KG1 (cell line): ENCODE measurements at places on chromosomes 6 and 20.

DNA sequence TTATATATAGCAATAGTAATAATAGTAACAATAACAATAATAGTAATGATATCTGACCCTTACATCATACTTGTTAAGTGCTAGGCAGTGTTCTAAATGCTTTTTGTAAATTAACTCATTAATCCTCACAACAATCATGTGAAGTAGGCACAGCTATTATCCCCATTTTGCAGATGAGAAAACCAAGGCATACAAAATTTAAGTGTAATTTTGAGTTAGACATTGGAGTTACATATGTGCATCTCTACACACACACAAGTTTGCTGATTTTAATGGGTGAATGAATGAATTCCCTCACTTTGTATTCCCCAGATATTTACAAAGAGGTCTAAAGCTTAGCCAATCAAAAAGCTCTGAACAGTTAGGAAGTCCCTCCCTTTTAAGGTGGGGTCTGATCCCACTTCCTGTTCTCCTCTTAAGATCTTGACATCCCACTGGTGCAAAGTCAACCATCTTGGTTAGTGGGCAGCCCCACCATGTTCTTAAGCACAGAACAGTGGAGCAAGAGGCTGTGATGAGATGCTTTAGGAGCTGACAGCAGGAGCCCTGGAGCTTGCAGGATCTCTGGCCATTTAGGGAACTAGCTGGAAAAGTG, 85.3 kb upstream of the FOXP4 start:
- DNase-seq: no peak

GRCh38 chr6:15143086-15143485, 102.8 kb upstream of the JARID2 start:
- no peak for DNase-seq

GRCh38 chr20:54255157-54255556, 47.3 kb downstream of the PFDN4 start:
- no peak for DNase-seq

DNA sequence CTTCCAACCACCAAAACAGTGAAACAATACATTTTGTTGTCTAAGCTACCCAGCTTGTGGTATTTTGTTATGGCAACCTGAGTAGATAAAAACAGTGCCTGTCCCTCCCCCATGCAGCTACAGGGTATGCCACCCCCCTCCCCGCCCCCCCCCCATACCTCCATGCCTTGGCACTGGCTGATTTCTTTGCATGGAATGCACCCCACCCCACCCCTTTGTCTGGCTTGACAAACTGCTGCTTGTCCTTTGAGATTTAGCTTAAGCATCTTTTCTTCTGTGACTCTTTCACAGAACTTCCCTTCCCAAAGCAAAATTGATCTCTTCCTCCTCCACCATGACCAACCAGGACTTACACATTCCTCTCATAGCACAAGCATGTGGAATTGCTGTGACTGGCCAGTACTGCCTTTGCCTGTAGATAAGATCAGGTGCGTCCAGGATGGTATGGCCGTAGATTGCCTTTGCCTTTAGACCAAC, 64.6 kb upstream of the ADGRF1 start:
- DNase-seq: no peak

DNA sequence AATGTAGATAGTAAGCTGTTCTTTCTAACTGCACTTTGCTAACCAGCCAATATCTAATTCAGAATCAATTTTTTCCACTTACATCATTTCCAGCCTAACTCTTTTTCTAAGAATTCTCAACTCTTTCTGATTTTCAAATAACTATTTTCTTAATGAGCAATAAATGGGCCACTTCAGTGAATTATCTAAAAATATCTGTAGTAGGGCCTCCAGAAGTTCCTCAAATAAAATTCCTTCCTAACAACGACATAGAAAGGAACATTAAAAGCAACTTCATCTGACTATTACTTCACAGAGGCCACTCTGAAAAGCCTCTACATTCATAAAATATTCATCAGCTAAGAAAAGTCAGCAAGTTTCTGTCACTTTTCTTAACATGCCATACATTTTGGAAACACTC, 4.8 kb downstream of the COL12A1 start:
- DNase-seq: no peak

DNA sequence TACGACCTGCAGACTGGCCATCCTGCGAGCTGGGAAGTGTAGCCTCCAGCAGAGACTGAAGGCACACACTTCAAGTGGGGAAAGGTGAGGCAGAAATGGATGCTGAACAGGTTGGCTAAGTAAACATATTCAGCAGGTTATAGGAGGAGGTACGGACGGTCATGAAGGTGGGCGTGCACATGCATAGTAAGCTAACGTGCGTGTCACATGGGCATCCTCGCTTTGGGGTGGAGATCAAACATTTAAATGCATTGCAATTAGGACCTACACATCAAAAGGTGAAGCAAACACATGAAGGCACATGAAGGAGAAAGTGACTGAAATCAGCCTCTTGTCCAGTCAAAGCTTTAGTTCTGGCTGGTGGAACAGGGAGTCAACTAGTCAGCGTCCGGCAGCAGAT, 305.6 kb upstream of the EXOC2 start:
- no peak for DNase-seq

- no peak for DNase-seq
These were observed 27.3 kb downstream of the MANBAL start for GRCh38 chr20:37316775-37317170.

DNA sequence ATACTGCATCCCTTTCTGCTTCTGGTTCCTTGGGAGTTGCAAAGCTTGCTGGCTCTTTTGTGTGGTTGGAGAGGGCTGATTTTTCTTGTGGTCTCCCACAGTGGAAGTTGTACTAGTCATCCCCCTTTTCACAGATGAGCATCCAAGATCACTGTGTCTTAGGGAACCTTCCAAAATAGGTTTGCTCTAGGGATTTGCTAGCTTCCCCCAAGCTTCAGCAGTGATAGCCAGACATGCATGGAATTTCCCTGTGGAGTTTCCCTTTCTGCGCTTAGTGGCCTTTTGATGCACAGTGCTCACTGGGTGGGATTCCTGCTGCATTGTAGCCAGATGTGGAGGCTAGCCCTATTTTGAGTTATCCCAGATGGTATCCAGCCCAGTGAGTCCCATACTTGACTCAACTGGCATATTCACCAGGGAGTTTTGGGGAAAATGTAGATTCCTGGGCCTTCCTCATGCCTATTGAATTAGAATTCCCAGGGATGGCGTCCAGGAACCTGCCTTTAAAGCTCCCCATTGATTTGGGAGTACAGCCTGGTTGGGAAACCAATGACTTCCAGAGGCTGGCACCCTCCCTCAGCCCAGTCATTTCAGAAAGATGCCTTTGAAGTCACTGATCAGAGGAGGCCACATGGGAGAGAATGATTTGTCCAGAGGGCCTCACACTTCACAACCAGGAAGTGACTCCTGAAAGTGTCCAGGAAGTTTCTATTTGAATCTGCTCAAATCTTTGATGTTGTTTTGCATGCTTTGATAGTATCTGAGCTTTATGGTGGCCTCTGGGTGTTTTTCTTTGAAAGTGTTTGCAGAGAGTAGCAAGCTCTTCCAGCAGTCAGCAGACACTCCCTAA, 25.9 kb downstream of the PPARD start:
- DNase-seq: no peak

DNA sequence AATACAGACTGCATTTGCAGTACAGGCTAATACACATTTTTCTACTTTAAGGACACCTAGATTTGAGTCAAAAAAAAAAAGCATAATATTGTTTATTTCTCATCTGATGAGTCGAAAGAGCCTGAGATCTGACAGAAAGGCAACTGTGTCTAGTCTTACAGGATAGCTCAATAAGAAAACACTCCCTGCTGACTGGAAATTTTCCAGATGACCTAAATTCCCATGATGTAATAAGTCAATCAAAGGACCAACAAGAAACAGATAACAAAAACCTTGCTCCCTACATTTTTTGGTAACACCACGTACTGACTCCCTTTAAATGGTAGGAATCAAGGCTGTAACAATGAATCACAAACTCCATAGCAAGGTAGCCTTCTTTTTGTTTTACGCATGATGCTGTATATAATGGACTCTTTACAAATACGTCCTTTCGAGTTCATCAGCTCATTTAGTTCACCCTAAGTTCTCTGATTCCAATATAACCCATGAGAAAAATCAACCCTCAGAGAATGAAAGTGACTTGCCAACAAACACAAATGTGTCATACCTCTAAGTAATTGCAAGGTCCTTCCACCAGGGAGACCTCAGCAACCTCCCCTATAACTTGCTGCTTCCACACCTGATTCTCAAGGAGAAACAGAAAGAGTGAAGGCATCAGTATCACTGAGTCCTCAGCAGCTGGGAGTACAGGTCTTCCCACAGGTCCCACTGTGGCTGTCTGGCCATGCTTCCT, 12.1 kb downstream of the TBX18 start:
- DNase-seq: no peak

DNA sequence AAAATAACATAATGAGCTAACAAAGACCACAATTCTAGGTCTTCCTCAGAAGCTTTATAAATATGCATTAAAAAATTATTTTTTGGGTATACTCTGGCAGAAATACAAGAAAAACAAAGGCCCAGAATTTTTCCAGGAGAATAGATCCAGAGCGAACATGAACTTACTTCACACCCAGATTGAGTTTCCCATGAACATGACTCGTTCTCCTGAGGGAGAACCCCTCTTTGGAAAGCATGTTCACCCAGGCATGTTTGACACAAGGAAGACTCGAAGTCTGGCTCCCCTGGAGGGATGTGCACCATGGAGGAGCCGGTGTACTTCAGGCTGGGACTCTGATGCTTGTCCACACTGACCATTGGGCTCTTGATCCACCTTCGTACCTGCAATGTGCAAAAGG, 56.1 kb downstream of the SGK1 start:
- DNase-seq: no peak

GRCh38 chr6:144876689-144877088, 591.6 kb downstream of the UTRN start:
- no peak for DNase-seq

GRCh38 chr6:38215651-38216311, 396.3 kb downstream of the ZFAND3 start:
- no peak for DNase-seq

DNA sequence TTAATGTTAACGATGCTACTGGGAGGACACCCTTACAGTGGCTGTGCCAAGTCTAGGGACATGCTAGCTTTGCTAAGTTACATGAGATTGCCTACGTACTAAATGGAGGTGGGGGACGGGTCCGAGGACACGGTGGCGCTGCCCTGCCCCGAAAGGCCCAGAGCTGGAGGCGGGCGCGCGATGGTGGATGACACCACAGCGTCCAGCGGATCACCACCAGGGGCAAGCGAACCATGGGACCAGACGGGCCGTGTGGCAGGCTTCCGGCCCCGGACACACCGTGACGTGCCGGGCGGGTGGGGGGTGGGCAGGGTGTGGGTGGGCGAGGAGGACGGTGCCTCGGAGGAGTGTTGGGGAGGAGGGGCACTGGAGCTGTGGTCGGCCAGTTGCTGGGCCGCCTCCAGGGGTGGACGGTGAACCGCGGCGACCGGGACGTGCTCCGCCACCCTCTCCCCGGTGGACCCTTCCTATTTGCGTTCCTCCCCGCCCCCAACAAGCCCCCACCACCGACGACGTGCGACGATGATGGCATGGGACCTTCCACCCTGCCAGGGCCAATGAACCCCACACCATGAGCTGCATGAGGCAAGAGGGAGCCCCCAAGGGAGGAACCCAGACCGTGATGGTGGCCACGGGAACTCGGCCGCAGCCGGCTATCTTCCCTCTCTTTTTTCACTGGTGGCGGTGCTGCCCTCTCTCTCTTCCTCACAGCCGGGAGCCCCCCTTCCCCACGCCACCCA, 773.3 kb upstream of the DEFB115 start:
- no peak for DNase-seq
